ENCODE measurements at places on chromosomes 3 and 15. TPM values are rescaled to one million over a fixed set of nuclear protein-coding genes. Genes with fewer than 3 reads are reported as not detected.
A peak's percentile ranks its signal among the peaks of the same experiment; 100 is the strongest.

- no peak for DNase-seq
- H3K4me3 ChIP-seq: no peak overlapping the region
- H3K36me3 ChIP-seq: no peaks in the 10 kb centered on the region
- peak overlapping the region; percentile 48 for H3K27ac ChIP-seq
- H3K27me3 ChIP-seq: no peaks in the 10 kb centered on the region
- no peaks in the 10 kb centered on the region for H3K4me1 ChIP-seq
Measured at GRCh38 chr3:134809427-134810051, 14.5 kb downstream of the EPHB1 start.

DNA sequence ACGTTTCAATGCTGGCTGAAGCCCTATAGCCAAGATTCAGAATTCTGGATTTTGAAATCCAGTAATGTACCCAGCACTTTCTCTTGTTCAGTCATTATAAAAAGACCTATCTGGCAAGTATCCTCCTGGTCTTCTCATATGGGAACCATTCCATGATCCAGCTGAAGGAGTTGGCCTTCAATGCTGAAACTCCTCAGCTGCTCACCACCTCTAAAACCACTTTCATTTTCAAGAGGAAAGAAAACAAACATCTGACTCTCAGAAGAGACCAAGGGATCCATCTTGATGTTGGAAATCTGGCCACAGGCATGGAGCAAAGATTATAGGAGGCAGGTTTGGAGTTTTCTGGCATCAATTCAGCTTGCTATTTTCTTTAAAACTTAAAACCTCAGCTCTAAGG is 235.4 kb downstream of the FMN1 start:
- H3K27ac ChIP-seq: no peak overlapping the region
- H3K27me3 ChIP-seq: no peaks in the 10 kb centered on the region
- no peak overlapping the region for H3K4me3 ChIP-seq
- H3K36me3 ChIP-seq: no peaks in the 10 kb centered on the region

DNA sequence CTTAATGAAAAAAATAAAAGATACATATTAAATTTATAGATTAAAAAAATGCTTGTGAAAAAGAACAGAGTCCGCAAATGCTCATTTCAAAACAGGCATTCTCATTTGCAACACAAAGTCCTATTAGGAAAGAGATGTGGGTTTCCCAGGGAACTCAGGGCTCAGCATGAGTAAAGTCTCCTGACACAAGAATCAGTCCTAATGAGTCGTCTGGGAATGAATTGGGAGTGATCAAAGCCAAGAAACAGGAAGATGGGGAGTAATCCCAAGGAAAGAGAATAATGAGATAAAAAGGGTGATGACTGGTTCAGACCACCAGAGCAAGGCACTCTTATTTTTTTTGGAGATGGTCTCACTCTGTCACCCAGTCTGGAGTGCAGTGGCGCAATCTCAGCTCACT is 443.7 kb downstream of the NR2F2 start:
- H3K4me1 ChIP-seq: no peaks in the 10 kb centered on the region
- DNase-seq: no peak
- H3K4me3 ChIP-seq: no peak overlapping the region

DNA sequence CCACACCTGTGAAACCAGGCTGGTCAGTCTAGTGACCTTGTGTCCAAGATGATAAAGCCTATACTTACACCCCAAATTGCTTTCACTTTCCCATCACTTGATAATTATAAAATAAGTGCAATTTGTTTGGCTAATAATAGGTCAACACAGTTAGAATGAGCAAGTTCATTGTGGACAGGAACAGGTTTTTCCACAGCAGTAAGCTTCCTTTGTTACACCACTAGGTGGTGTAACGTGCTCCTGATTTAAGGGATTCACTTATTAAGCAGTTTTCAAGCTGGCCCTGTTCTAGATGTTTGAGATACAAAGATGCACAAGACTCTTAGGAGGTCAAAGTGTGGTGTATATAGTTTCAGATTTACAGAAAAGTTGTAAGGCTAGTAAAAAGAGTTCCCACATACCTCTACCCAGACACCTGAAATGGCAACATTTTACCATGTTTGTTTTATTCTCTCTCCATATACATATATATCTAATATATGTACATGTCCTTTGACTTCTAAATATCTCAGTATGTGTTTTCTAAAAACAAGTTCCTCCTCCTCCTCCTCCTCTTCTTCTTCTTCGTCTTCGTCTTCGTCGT is 6.8 kb upstream of the MFSD1 start:
- no peak for DNase-seq
- H3K4me1 ChIP-seq: no peaks in the 10 kb centered on the region
- H3K27me3 ChIP-seq: no peaks in the 10 kb centered on the region
- no peak overlapping the region for H3K4me3 ChIP-seq
- H3K36me3 ChIP-seq: no peaks in the 10 kb centered on the region

DNA sequence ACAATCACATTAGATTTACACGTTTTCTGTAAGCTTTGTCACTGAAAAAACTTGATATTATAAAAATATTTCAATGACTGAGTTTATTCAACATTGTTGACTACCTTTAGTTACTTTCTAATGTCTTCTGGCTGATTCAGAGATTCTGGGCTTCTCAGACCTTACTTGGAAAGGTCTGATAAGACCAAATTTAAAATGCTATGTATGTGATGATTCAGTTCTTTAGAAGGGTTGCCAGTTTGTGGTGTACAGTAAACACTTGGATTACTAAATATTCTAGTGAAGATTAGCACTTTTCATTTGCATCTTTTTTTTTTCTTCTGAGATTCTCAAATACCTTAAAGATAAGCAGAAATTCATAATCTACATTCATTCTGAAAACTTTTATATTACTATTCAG is 49.8 kb downstream of the SGO1 start:
- H3K36me3 ChIP-seq: peaks cover 3% of the 10 kb centered on the region
- DNase-seq: no peak
- H3K27me3 ChIP-seq: no peaks in the 10 kb centered on the region
- no peak overlapping the region for H3K27ac ChIP-seq

DNA sequence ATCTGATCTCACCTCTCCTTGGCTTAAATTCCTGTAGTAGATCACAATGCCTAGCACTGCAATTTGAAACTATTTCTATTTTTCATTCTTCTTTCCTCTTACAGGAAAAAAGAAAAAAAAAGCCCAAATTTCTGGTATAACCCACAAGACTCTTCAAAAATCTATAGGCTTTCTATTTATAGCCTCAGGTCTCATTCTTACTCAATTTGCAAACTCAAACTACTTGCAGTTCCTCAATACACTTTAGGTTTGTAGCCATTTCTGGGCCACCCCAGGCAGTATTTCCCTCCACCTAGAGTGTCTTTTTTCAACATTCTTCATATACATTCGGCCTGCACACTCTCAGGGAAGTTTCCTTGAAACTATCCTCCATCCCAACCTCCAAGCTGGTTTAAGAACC is 169.0 kb downstream of the TBC1D5 start:
- H3K4me3 ChIP-seq: no peak overlapping the region
- no peaks in the 10 kb centered on the region for H3K36me3 ChIP-seq
- no peaks in the 10 kb centered on the region for H3K4me1 ChIP-seq
- no peaks in the 10 kb centered on the region for H3K27me3 ChIP-seq
- H3K27ac ChIP-seq: no peak overlapping the region
- DNase-seq: no peak

DNA sequence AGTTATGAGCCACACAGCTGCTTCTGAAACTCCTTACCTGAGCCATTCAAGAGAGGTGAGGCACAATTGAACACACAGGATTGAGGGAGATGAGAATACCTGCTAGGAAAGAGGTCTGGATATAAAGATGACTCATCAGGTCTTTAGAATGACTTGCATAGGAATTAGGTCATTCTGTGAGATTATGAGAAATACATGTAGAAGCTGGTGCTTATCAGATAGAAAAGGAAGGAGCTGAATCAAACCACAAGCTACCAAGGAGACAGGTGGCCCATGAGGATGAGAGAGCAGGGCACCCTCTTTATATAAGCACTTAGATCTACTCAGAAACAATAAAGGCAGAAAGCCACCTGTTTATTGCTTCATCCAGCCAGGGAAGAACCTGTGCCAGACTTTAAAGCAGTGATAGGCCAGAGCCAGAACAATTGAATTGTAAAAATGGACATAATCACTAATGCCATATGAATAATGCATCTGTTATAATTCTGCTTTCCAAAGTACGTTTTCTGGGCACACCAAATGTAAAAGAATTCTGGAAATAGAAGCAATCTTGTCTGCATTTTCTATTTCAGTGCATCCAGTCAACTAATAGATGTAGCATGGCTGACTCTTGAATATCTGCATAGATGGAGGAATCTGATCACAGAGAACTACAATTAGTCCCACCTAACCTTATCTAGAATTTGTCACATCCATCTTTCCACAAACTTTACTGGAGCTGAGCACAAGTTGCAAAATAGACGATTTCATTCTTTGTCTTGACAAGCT is 74.9 kb downstream of the PIK3R4 start:
- H3K36me3 ChIP-seq: peaks cover 8% of the 10 kb centered on the region
- H3K27me3 ChIP-seq: no peaks in the 10 kb centered on the region
- H3K27ac ChIP-seq: no peak overlapping the region
- no peak for DNase-seq

DNA sequence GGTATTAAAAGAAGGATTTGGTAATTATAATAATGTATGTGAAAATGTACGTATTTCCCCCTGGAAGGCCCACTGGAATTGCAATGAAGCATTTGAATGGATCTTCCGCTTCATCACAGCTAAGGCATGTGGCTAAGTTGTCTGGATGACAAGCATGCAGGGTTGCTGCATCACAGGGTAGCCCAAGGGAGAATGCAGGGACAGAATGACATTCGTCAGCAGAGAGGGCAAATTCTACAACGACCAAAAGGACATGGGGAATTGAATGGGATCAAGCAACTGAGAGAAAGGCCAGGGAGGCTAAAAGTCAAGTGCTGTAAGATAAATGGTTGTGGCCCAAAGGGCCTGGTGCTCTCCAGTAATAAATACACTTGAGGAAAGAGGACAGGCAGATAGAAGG is 95.4 kb downstream of the ISL2 start:
- H3K27ac ChIP-seq: no peak overlapping the region
- H3K27me3 ChIP-seq: no peaks in the 10 kb centered on the region
- no peak overlapping the region for H3K4me3 ChIP-seq
- no peaks in the 10 kb centered on the region for H3K36me3 ChIP-seq

DNA sequence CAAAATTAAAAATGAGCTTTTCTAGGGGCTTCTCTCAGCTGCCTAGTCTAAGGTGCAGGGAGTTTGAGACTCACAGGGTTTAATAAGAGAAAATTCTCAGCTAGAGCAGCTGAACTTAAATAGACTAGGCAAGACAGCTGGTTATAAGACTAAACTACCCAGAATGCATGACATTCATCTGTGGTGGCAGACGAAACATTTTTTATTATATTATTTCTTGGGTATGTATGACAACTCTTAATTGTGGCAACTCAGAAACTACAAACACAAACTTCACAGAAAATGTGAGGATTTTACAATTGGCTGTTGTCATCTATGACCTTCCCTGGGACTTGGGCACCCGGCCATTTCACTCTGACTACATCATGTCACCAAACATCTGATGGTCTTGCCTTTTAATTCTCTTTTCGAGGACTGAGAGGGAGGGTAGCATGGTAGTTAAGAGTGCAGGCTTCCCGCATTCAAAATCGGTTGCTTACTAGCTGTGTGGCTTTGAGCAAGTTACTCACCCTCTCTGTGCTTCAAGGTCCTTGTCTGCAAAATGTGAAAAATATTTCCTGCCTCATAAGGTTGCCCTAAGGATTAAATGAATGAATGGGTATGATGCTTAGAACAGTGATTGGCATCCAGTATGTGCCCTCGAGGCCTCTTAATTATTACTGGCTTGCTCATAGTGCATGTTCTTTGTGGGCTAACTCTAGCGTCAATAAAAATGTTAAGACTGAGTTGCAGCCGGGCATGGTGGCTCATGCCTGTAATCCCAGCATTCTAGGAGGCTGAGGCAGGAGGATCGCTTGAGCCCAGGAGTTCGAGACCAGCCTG is 984 bp downstream of the CCR5 start:
- no peak for DNase-seq
- H3K36me3 ChIP-seq: no peaks in the 10 kb centered on the region
- no peak overlapping the region for H3K4me3 ChIP-seq
- no peak overlapping the region for H3K27ac ChIP-seq
- no peaks in the 10 kb centered on the region for H3K4me1 ChIP-seq

- no peaks in the 10 kb centered on the region for H3K27me3 ChIP-seq
- no peak for DNase-seq
- H3K36me3 ChIP-seq: no peaks in the 10 kb centered on the region
Measured at GRCh38 chr3:124033360-124034015, 41.6 kb upstream of the ROPN1 start.

DNA sequence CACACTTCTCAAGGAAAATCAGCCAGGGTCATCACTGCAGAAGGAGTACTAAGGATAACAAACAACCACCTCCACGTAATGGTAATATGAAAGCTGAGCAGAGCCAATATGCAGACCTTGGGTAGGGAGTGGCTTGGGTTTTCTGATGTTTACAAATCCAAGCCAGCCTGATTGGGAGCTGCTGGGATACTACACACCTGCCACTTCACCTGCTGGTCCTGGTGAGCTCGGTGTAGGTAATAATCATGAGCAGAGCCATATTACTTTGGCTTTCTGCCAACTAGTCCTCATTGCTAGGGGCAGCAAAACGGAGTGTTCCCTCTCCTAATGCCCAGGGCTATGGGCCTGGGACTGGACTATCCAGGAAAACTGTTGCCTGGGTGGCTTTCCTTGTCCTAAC is 433.5 kb upstream of the PPP2R3A start:
- H3K36me3 ChIP-seq: no peaks in the 10 kb centered on the region
- DNase-seq: no peak
- no peaks in the 10 kb centered on the region for H3K27me3 ChIP-seq
- no peak overlapping the region for H3K27ac ChIP-seq
- H3K4me3 ChIP-seq: no peak overlapping the region
- no peaks in the 10 kb centered on the region for H3K4me1 ChIP-seq

GRCh38 chr3:40869013-40869412 is 330.3 kb upstream of the CTNNB1 start:
- H3K36me3 ChIP-seq: no peaks in the 10 kb centered on the region
- peak overlapping the region; percentile 54 for H3K27ac ChIP-seq
- H3K27me3 ChIP-seq: no peaks in the 10 kb centered on the region
- peaks cover 5% of the 10 kb centered on the region for H3K4me1 ChIP-seq

- peaks cover 2% of the 10 kb centered on the region for H3K4me1 ChIP-seq
- no peaks in the 10 kb centered on the region for H3K27me3 ChIP-seq
- no peak overlapping the region for H3K27ac ChIP-seq
- no peak overlapping the region for H3K4me3 ChIP-seq
Measured at GRCh38 chr15:38066612-38067011, 132.2 kb downstream of the TMCO5A start.

DNA sequence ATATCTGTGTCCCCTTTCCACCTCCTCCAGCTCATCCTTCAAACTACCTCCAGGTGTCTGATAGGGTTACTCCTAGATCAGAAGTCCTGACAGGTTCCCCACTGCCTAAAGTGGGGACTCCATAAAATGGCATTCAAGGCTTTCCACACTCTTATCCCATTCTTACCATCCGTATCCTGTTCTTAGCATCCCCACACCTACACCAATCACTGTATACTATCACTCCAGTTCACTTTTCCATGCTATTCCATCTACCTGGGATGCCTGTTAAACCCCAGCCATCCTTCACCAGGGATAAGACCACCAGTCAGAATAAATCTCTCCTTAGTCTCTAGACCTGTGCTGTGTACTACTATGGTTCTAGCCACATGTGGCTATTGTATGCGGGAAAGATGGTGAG is 19.1 kb downstream of the SSR3 start:
- H3K4me3 ChIP-seq: no peak overlapping the region
- H3K36me3 ChIP-seq: no peaks in the 10 kb centered on the region
- H3K27ac ChIP-seq: peak overlapping the region; percentile 93
- DNase-seq: no peak
- no peaks in the 10 kb centered on the region for H3K27me3 ChIP-seq
- no peaks in the 10 kb centered on the region for H3K4me1 ChIP-seq

The SPINK8 gene
- not detected for total RNA-seq

The SLC28A2 gene
- total RNA-seq: not detected

The MUC20 gene
- 20.1 TPM for total RNA-seq

The NR2E3 gene
- not detected for total RNA-seq

The KNG1 gene
- total RNA-seq: 0.48 TPM
